ENCODE measurements at places on chromosomes 7 and 10.

DNA sequence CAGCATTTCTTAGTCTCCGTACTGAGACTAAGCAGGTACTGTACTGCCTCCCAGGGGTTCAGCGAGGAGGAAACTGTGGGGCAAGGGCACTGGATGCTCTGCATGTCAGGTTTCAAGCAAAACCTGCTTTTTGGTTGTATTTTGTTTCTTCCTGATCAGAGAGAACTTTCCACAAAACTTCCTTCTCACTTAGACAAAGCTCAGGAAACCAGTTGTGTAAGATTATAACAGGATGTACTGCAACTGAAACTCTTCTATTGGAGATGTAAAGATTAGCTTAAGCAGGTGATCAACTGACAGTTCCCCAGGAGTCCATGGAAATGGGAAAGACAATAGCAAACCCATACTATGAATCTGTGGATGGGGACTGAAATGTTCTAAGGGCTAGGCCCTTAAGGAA is 67.3 kb downstream of the PLCE1 start:
- no peak for DNase-seq

- no peak for DNase-seq
Measured at GRCh38 chr10:69317175-69317604, 38.9 kb downstream of the HK1 start.

- DNase-seq: no peak
Measured at GRCh38 chr7:100547872-100548271, 8.9 kb downstream of the AGFG2 start.

- no peak for DNase-seq
Measured at GRCh38 chr10:119120413-119120867, 16.5 kb downstream of the DENND10 start.

DNA sequence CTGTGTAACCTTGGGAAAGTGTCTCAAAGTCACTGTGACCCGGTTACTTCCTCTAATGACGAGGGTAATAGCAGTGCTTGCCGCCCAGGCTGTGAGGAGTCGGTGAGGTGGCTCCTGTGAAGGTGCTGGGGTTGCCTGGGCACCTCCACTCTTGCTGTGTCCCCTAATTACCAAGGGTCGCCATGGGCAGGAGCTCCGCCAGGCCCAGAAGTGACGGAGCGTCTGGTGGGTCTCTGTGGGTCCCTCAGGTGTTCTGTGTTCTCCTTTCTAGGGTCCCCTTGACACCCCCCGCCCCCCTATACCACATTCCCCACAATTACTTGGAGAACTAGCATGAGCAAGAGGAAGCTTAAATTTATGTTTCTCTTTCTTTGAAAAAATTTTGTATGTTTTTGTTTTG is 161.5 kb downstream of the WDR37 start:
- no peak for DNase-seq

DNA sequence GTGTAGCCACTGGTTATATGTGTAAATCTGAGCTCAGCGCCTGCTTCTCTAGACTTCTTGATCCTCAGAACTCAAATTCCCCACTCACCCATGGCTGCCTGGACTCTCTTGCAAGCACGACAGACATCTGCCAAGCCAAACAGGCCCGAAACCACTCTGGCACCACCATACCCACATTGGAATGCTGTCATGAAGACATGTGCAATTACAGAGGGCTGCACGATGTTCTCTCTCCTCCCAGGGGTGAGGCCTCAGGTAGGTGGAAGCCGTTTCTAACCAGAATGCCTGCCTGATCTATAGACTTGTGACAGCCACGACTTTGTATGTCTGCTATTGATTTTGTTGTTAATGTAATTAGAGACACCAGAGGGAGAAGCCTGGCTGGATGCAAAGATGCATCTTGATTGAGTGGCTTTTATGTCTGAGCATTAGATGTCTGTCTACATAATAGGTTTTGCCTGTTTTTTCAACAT is 4.0 kb downstream of the BAMBI start:
- DNase-seq: no peak

- DNase-seq: no peak
Measured at GRCh38 chr10:105714728-105715127, 1073.6 kb downstream of the SORCS3 start.

DNA sequence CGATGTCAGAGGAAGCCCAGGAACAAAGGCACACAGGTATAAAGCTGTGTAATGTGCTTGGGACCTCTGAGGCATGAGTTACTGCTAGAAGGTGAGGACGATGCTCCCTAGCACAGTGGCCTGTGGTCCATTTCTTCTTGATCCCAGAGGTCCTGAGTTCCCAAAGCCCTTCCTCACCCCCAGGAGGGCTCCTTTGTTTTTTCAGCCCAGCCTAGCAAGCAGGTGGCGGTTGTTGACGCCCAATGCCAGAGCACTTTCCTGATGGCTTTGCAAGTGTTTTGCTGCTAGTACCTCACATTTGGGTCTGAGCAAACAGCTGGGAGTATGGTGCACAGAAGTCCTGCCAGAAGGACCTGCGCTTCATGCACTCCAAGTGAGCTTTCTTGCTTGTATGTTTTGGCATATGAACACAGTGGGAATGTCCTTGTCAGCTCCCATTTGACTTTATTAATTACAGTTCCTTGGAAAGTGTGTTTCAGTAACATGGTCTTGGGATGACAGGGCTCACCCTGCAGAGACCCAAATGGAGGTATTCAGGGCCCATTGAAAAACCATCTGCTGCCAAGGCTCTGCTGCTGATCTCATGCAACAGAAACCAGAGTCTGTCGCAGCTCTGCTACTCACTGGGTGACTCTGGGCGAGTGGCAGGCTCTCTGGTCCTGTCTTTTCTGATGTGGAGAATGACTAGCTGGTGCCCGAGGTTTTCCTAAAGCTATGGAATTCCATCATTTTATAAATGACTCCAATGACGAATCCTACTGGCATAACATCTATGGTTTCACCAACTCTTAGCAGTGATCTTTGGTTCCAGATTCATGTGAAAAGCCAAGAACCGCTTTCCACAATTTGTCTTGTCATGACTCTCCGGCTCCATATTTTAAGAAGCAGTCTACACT is 134.9 kb downstream of the ARID5B start:
- DNase-seq: no peak

GRCh38 chr10:79007421-79008319 is 61.1 kb upstream of the ZMIZ1 start:
- DNase-seq: no peak

- DNase-seq: no peak
Measured at GRCh38 chr10:125514206-125515162, 168.5 kb downstream of the TEX36 start.

DNA sequence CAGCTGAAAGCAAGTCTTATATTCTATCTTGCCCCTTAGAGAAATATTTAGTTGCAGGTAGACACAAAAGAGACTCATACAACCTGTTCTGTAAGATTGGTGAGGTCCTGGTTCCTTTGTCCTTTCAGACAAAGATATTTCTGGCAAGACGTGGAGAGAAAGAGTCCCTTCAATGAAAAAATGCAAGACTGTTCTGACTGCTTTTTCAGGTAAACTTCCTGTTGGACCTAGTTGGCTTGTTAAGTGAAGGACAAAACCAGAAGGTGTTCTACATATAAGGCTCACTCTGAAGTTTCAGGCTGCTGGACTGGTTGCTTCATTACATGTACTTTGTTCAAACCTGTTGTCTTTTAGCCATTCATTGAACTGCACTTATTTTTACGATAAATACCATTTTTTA is 119.0 kb upstream of the PTPRZ1 start:
- peak; percentile 55 for DNase-seq

- DNase-seq: no peak
Measured at GRCh38 chr7:40570223-40570622, 435.4 kb downstream of the SUGCT start.
